ENCODE measurements at places on chromosomes 12 and 14.

DNA sequence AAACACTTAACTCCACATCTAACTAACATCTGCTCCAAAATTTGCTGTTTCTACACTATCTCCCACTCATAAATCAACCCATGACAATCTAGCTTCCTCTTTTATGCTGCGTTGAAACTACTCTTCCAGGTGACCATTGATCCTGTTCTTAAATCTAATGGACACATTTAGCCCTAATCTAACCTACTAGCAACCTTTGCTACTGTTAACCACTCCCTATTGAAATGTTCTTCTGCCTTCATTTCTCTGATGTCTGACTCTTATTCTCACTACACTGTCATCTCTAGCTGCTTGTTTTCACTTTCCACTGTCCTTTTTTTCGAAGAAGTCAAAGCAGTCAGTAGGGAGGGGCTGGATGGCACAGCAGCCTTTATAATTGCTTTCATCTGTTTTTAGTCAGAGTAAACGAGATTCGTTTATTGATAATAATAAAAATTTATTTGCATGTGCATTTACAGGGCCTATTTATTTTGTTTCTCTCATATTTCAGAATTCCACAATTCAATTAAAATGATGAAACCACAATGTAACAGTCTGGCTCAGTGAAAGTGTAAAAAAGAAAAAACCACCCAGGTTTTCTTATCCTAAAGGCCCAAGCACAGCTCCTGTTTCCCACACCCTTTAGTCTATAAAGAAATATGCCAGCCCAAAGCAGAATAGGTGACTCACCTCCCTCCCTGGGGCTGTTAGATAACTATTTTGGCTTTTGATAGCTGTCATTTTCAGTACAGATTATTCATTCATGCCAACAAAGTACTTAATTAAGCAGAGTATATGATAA, 44.9 kb downstream of the ATP2B1 start:
- peak; percentile 26 for DNase-seq

- DNase-seq, result no peak
Observed at GRCh38 chr14:39998114-39998513, 565.9 kb upstream of the FBXO33 start.

- no peak for DNase-seq
Observed at GRCh38 chr12:116210762-116211161, 66.7 kb downstream of the MED13L start.

- DNase-seq, result no peak
Observed at GRCh38 chr12:98968896-98969295, 323.8 kb downstream of the APAF1 start.

- DNase-seq, result peak; percentile 20
Observed at GRCh38 chr12:89064780-89065179, 287.5 kb downstream of the DUSP6 start.

- DNase-seq, result peak; percentile 69
Observed at GRCh38 chr12:88242571-88242925, 100.4 kb downstream of the TMTC3 start.

- DNase-seq, result peak; percentile 39
Observed at GRCh38 chr12:402029-402389, 565 bp downstream of the CCDC77 start.

DNA sequence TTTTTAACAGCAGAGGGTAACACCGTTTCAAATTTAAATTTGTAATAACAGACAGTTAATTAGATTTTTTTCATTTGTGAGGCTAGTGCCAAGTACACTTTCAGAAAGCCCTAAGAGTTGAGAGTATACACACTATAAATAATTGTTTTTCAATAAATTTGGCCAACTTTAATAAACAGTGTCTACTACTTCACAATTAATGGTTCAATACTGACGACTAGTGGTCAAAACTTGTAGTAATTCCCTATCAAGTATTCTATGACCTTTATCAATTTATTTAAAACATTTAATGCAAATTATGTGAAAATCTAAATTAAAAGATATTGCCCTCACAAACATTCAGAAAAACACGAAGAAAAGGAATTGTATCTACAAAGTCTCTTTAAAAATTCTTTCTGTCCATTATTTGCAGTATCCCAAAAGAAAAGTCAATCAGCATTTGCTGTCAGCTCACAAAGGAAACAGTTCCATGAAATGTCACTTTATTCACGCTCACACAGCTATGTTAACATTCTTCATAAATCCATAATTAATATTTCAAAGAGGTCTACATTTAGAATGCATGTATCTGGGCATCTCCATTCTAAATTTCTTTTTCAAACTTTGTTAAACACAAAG, 91.2 kb downstream of the CEP128 start:
- DNase-seq, result peak; percentile 65

- no peak for DNase-seq
Observed at GRCh38 chr12:115467531-115467930, 783.6 kb upstream of the TBX3 start.

DNA sequence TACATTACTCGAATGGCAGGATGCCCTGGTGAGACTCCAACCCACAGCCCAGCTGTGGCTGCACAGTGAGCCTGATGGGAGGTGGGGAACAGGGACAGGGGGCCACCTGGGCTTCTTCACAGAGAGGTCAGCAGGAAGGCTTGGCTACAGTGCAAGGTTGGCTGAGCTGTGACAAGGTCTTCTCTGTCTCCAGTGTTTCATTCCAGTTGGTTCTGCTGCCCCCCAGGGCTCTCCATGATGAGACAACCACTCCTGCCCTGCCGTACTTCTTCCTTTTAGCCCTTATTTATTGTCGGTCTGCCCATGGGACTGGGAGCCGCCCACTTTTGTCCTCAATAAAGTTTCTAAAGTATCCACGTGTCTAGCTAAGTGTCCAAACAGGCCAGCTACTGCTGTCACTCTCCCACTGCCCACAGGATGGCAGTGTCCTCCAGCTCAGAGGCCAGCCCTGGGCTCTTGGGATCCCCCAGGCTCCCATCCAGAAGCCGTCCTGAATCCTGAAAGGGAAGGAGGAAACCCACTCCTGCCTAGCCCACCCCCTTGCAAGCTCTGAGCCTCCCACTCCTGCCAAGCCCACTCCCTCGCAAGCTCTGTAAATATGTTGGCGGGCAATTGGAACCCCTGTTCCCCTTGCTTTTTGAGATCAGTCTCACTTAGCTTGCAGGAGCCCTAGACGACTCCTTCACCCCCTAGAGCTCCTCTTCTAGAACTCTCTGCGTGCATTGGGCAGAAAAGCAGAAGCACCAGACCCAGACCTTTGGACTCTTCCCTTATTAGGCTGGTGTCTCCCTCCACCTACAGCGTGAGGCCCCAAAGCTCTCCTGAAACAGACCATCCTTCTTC, 5.4 kb downstream of the C1QL4 start:
- peak; percentile 90 for DNase-seq

GRCh38 chr12:23949348-23950209, at the start of gene SOX5:
TSS of gene SOX5 (minus strand) at chr12:23949670. CDS start at chr12:23949601, 69 bp downstream.
- peak; percentile 88 for DNase-seq

- no peak for DNase-seq
Observed at GRCh38 chr12:51851413-51852124, 3.1 kb upstream of the FIGNL2 start.

GRCh38 chr12:80044694-80045046, 54.7 kb upstream of the OTOGL start:
- DNase-seq, result peak; percentile 63

DNA sequence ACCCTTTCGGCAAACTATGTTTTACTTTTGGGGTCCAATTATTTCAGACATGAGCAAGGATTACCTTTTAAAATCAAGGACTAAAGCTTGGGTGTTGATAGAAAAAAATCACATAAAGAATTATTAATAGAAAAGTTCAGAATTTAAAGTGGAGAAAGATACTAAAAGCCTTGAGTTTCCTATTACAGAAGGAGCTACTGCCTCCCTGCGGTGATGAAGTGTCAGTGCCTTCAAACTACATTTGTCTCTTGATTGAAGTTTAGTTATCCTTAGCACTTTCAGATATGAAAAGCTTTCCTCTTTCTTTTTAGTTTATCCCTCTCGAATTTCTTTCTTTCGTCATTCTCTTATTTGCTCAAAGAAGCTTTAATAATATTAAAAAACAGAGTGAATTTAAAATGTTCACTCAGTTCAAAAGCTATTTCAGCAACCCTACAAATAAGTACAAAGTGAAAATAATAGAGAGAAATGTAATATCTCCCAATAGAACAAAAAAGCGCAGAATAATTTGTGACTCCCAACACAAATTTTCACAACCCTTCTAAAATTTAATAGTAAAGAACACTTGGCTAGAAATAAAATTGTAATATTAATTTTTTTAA, 87.6 kb downstream of the SEC23A start:
- DNase-seq, result peak; percentile 68

GRCh38 chr12:13293096-13293495, 96.6 kb downstream of the EMP1 start:
- peak; percentile 45 for DNase-seq

DNA sequence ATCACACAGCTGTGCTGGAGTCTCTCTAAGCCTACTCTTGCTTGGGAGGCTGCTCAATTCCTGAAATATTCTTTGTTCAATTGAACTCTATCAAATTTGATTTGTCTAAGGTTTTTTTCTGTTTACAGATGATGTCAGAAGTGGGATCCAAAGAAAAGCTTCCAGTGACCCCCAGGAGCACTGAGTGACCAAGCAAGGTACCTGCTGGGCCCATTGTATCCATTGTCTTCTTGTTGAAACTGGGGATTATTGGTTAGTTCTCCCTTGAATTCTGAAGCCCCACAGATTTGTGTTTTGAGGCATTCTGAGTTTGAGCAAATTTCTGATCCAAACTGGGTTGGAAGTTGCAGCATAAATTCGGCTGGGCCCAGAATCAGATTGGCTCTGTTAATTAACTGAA, 64.6 kb downstream of the MYF5 start:
- no peak for DNase-seq

GRCh38 chr12:40336573-40337199, 111.9 kb downstream of the LRRK2 start:
- DNase-seq, result peak; percentile 13

- DNase-seq, result peak; percentile 61
Observed at GRCh38 chr14:34461334-34462131, 507 bp downstream of the SPTSSA start.

- no peak for DNase-seq
Observed at GRCh38 chr12:62434494-62435302, 31.9 kb upstream of the MON2 start.

All from astrocyte of the hippocampus (primary cell).